Fibroblast of villous mesenchyme (primary cell): ENCODE measurements at places on chromosomes 12 and 14. TPM values are rescaled to one million over a fixed set of nuclear protein-coding genes. Genes with fewer than 3 reads are reported as not detected.

Gene WNT1
- not detected in 2 replicates for total RNA-seq

Gene EIF2S1
- 176 and 221 TPM in 2 replicates for total RNA-seq

Gene RERGL
- 0.32 TPM in 1 of 2 replicates, not detected in the other for total RNA-seq

Gene KLHL28
- total RNA-seq: 9.5 and 9.7 TPM in 2 replicates

Gene ELK3
- total RNA-seq: 23.2 and 24.6 TPM in 2 replicates

Gene COQ10A
- total RNA-seq: 9.0 and 12.5 TPM in 2 replicates

Gene OR4E2
- total RNA-seq: not detected in 2 replicates

Gene SLCO1B1
- total RNA-seq: not detected in 2 replicates
